NCI-H524 (cell line): ENCODE measurements at places on chromosomes 5 and 9.

- no peak for DNase-seq
These were observed 50.9 kb downstream of the CERT1 start for GRCh38 chr5:75460532-75460931.

- DNase-seq = peak; percentile 28
These were observed 64.7 kb upstream of the SPOCK1 start for GRCh38 chr5:137563646-137564397.

- DNase-seq = no peak
These were observed 71.8 kb downstream of the PRRT1B start for GRCh38 chr9:131616983-131617604.

DNA sequence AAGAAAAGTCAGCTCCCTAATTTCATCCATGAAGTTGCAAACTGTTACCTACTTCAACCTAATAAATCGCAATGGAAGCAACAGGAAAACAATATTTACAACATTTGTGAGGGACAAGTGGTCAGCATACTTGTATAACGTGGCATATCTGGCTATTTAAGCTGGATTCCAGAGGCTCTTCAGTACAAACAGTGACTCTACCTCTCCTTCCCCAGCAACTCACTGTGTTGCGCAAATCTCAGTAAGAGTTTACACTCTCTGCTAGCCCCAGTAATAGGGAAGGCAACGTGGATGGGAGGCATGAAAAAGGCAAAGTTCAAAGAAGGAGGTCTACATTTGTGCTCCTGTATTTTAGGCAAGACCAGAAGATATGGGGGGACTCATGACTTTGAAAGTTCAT lies 18.9 kb upstream of the SEMA5A start:
- no peak for DNase-seq

- DNase-seq = no peak
These were observed 38.7 kb downstream of the UBQLN1 start for GRCh38 chr9:83669067-83669466.

GRCh38 chr5:62722360-62722759 lies 143.7 kb downstream of the LRRC70 start:
- no peak for DNase-seq

GRCh38 chr5:68134033-68134668 lies 81.4 kb upstream of the PIK3R1 start:
- DNase-seq = no peak

GRCh38 chr5:151222790-151223446 lies 974 bp downstream of the CCDC69 start:
- no peak for DNase-seq

DNA sequence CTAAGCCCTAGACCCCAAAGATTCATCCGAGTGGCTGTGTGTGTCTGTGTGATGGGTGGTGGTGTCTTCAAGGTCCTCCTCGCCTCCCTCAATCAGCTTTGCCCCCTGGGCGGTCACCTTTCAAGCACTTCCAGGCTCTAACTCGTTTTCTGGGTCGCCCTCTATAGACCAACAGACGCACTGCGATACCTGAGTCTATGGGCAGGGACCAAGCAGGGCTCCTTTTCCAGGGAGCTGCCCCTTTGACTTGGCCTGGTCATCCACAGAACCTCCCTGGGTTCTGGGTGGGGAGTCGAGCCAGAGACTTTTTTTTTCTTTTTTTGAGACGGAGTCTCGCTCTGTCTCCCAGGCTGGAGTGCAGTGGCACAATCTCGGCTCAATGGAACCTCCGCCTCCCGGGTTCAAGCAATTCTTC lies 1.1 kb downstream of the SLC27A4 start:
- peak; percentile 82 for DNase-seq

GRCh38 chr5:59786334-59786805 lies 107.2 kb downstream of the PDE4D start:
- no peak for DNase-seq

DNA sequence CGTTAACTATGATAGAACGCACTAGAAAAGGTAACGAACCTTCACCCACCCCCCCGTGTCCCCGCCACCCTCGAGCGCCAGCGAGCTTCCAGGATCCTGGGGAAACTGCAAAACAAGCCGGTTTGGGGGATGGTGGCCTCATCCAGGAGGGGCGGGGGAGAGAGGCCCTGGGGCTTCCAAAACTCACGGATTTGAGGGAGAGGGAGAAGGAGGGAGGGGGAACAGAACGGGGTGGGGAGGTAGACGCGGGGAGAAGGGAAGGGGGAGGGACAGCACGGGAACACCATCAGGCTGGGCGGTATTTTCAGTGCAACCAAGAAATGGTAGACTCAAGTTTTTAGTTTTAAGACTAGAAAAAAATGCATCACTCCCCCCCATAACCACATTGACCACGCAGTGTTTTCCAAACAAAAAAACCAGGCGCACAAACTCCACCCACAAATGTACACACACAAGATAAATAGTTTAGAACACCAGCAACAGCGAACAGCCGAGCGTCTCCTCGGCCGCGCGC lies 1.4 kb downstream of the NRARP start:
- no peak for DNase-seq

DNA sequence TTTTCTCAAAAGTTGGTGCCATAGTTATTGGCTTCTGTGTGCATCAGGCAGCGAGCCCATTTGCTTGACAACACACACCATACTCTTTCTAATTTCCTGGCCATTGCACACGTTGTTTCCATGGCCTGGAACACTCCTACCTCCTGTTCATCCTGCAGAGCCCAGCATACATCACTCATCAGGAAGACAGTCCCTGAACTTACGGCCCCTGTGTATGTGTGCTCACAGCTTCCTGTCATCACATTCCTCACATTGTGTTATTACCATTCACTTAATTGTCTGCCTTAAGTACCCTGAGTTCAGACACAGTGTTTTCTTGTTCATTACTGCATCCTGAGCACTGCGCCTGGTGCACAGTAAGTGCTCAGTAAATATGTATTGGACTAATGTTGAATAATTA lies 355.9 kb downstream of the PRELID2 start:
- no peak for DNase-seq
